ENCODE measurements at places on chromosomes 7 and 10.

GRCh38 chr7:107563081-107563774 is 492 bp downstream of the COG5 start:
- DNase-seq = no peak

DNA sequence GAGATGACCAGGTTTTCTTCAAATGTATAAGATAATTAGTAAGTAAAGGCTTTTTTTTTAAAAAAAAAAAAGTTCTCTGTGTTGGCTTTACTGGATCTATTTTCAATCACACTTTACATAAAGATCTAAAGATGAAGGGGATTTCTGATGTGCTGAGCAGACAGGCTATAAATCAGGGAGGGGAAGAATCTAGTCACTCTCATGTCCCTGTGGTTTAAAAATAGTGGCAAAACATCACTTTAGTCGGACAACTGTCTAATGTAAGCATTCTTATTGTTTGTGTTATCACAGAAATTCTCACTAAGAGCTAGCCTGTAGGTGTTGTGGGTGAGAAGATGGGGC is 132.7 kb downstream of the ICA1 start:
- DNase-seq = no peak

DNA sequence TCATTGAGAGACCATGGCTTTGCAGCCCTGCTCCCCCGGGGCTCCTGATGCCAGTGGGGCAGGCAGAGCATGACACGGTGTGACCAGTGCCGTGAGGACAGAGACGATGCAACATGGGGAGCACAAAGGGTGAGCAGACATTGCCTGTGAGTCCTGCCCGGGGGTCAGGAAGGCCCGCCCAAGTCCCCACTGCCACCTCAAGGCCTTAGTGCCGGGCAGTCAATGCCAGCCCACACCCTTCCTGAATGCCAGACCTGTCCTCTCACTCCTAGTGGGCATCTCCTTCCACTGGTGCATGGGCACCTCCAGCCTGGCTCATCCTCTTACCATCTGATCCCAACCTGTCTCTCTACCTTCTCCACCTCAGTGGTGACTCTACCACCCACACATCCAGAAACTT is 157.9 kb upstream of the ZMIZ1 start:
- DNase-seq = no peak

- no peak for DNase-seq
Measured at GRCh38 chr7:155660059-155660757, 15.7 kb downstream of the RBM33 start.

DNA sequence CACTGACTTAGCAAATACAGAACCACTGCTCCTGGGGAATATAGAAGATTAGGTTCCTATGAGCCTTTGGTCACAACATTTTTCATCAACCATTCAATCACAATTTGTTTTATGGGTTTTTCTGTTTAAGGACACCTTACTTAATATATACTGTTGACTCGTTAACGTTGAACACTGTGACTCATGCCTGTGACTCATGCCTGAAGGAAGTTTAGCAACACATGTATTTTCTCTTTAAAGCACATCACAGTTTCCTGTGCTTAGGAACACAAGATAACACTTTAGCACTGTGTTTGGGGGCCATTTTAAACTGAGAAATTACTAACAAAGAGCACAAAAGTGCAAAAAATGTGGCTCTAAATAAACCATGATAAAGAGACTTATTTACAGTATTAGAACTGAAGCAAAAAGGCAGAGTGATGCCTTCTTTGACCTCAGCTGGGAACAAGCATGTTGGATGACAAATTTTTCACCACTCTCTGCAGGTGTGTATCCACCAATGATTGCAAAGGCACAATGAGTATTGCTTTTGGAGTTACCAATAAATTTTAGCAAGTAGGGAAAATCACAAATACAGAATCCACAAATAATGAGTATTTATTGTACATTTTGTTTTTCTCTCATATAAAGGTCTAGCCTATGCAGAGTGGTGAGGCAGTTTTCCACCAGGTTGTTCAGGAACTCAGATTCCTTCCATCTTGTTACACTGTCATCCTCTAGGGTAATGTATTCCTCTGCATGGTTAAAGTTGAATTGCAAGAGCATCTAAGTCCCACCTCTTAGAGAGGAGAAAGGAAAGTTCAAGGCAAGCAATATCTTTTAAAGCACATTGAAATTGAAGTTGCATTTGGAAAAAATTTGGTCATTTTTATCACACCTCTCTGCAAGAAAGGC is 7.3 kb downstream of the FGFBP3 start:
- no peak for DNase-seq

DNA sequence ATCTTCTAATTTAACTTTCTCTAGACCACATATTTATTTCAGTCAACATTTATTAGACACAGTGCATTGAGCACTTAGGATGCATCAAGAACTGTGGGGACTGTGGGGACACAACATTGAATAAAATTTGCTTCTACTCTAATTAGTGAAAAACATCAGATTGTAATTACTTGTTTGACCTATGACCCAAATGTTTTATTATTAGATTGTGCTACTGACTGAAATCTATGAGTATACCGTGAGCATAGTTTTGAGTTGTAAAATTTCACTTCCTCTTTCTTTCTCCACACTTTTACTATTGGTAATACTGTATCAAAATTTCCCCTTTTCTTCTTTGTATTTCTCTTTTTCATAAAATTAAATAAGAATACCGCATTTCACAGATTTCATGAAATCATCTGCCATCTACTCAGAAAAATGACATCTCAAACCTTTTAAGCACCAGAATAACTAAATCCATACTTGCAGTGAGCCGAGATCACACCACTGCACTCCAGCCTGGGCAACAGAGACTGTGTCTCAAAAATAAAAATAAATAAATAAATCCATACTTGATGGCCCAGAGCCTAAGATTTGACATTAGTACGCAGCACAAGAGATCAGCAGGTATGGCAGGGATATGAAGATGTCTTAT is 25.4 kb upstream of the INPP5F start:
- no peak for DNase-seq

All from thymus (tissue), 14 donors.